ENCODE measurements at places on chromosomes 2 and 18.

DNA sequence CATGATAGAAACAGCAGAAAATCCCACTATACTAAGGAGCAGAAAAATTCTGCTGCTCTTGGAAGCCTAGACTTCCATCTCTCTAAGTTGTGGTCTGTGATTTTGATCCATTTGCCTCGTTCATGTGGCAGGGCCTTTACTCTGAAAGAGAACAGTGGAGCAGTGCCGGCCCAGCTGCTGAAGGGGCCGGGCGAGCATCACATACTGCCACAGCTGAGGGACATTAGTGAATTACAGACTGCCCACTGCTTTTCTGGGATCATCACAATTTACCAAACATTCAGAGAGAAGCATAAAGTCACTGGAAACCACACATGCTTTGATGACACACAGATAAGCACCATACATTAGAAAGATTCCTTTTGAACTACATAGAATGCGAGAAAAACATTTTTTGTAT, 217.0 kb upstream of the BOD1L2 start:
- no peak for DNase-seq

- no peak for DNase-seq
Measured at GRCh38 chr2:196284144-196284844, 112.9 kb upstream of the STK17B start.

DNA sequence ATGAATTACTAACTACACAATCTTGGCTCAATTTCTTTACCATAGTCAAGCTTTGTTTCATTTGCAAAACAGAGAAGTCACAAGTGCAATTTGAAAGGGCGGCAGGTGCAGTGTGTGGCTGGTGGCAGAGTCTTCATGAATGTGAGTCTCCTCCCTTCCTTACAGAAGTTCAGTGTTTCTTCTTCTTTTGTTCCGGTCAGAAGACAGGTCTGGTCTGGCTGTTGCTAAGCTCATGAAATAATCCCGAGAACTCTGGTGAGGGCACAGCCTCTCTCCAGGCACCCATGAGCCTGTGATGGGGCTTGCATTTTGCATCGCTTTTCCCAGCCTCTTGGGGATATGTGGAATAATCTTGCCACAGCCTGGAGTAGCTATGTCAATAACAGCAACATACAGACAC, 824.8 kb upstream of the SALL3 start:
- no peak for DNase-seq

DNA sequence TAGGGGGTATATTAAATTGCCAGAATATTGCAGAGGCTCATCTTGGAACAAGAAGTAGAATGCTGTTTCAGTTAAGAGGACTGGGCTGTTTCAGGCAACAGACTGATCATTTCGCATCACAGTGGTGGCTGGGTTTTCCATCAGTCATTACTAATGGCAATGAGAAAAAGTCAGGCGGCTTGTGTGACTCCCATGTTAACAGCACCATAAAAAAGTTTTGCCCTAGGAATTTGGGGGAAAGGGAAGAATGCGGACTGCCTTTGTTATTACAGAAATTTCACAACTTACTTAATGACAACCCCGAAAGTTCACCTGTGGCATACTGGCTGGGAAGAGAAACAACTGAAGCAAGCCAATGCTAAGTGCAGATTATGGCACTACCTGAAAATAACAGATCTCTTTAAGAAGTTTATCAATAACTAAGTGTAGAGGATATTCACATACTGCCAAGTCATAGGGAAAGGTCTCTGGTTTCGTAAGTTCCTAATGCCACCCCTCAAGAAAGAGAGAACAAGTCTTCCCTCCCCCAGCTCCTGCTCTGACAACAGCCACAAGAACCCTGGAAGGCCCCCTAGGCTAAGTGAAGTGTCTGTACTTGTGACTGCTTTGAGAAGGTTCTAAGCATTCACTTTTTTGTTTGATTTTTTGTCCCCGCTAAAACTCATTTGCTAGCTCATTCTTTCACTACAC, 40.5 kb upstream of the AP1S3 start:
- no peak for DNase-seq

DNA sequence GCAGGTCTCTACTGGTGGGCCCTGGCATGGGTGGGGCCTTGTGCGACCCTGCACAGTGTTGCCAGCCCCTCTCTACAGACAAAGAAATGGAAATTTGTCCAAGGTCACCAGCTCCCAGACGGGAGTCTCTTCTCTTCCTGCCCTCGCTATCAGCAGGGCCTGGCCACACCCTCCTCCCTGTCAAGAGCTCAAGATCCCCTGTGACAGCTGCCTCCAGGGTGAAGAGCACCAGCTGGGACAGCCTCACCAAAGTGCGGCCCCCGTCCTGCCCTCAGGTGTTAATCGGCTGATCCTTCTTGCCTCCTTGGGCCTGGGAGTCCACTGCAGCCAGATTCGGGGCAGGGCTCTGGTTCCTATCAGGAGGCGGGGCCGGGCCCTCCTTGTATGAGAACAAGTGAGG, 259.1 kb downstream of the TWIST2 start:
- DNase-seq, result no peak

Data from PC-3 (cell line).